ENCODE measurements at places on chromosomes 5 and 9.

DNA sequence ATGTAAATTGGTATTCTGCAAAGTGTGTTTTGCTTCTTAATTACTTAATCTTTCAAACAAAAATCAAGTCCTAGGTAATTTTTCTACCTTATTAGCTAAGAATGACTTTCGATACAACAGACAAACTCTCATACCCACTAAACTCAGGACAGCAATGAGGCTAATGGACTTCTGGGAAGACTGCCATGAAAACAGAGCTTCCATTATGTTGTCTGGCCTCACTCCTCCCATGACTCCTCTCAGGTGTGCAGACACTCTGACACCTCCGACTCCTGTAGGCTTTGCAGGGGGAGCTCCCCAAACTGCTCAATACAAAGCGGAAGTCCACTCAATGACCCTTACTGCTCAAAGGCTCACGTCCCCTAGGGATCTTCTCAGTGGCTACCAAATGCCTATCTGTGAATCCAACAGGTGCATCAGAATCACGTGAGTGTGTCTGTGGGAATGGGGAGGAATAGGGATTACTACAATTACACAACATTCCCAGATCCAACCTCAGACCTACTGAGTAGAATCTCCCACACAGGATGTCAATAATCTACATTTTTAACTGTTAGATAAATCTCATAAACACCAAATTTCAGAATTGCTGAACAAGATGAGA lies 289.9 kb downstream of the RAB3C start:
- DNase-seq: peak; percentile 10

DNA sequence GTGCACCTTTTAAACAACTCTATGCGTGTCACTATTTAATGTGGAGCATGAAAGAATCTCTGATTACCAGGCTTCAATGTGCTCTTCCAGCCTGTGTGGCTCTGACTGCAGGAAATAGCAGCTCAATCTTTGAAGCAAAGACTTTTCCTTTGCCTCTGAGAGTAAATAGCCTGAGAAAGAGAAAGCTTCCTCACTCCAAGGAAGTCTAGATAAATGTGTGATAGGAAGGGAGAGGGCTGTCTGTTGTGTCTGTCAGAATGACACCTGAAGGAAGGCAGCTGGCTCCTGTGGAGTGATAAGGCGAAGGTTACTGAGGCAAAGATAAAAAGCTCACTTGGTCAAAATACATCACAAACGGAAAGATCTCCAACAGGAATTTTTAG lies 205.3 kb upstream of the HAPLN1 start:
- no peak for DNase-seq

GRCh38 chr9:124598048-124598447 lies 90.8 kb upstream of the NR5A1 start:
- no peak for DNase-seq

- DNase-seq: no peak
Measured at GRCh38 chr9:89361816-89362646, 43.7 kb downstream of the SECISBP2 start.

DNA sequence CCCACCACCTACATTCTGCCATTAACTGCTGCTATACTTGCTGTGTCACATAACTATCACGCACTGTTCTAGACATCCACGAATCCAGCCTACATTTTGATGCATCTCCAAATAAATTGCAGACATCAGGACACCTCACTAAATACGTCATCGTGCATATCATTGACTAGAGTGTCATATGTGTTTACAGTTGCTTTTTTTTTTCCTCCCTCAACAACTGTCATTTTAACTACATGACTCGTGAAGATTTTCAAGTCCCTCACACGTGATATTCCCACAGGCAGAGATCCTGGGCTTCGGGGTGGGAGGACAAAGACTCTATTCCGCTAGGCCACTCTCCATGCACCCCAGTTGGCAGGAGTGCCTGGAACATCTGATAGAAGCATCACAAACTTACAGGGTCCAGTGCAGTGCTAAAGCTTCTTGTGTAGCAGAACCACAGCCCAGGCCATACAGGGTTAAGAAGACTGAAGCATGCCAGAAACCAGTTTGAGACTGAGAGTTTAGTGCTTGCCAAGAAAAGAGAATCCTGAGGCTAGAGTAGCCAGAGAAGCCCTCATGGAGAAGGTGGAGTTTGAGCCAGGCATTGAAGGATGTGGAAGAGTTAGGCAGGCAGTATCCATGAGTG lies 1.1 kb downstream of the PCYOX1L start:
- DNase-seq: no peak

DNA sequence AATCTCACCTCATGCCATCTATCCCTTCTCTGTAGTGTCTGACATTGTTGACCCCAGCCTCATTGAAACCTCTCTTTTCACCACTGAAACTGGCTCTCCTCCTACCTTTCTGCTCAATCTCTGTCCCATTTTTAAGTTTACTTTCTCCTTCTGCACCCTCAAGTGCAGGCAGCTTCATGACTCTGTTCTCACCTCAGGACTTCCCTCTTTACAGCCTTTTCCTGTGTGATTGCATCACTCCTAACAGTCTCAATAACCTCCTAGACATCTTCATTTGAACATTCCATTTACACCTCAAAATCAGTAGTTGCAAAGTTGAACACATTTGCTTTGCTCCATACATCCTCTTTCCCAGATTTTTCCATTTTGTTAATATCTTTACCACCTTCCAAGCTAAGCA lies 172.1 kb downstream of the RASEF start:
- no peak for DNase-seq

Data from COR-L47 (cell line).